Stimulated activated CD4-positive, alpha-beta T cell treated with anti-CD3 and anti-CD28 coated beads, Interleukin-15, amount 100 ng/mL, for 48 hours (primary cell): ENCODE measurements at places on chromosomes 13 and 19.

DNA sequence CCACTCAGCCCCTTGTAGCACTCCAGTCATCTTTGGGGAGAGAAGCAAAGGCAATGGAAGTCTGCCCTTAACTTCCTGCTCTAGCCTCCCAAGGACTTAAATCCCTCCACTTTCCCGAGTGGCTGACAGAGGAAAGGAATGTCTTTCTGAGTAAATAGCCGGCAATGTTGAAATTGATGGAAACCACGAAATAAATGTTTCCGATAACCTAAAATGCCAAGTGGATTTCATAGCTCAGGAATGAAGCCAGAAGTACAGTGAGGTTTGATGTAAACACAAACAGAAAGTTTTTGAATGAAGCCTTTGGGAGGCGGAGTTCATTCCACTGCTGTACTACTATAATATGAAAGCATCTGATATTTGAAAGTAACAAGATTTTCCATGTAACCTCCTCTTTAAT, 14.0 kb upstream of the TBC1D4 start:
- no peak for DNase-seq

- DNase-seq = no peak
Observed at GRCh38 chr13:76873445-76873844, 12.8 kb downstream of the KCTD12 start.

DNA sequence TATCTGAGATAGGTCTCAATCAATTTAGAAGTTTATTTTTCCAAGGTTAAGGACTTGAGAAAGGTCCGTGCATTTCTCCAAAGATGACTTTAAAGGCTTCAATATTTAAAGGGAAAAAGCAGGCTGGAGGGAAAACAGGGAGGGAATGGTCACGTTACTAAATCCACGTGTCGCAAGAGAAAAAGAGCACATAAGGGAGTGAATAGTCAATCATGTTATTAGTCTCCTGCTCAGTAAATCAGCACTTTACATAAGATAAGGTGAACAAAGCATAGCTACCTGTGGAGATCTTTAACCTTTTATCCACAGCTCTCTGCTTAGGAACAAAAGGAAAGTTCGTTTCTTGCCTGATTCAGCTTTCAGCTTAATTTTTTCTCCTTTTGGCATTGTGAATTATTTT, 31.3 kb upstream of the LSM14A start:
- no peak for DNase-seq

- DNase-seq = no peak
Observed at GRCh38 chr19:17719730-17720400, 585 bp downstream of the MAP1S start.

- DNase-seq = no peak
Observed at GRCh38 chr13:20159646-20160305, 1.1 kb downstream of the GJA3 start.

- DNase-seq = no peak
Observed at GRCh38 chr13:98503175-98504028, 73.5 kb downstream of the STK24 start.

- DNase-seq = no peak
Observed at GRCh38 chr19:3693025-3693925, 7.0 kb downstream of the PIP5K1C start.

GRCh38 chr13:24997367-24997967, 98.5 kb upstream of the PABPC3 start:
- no peak for DNase-seq

DNA sequence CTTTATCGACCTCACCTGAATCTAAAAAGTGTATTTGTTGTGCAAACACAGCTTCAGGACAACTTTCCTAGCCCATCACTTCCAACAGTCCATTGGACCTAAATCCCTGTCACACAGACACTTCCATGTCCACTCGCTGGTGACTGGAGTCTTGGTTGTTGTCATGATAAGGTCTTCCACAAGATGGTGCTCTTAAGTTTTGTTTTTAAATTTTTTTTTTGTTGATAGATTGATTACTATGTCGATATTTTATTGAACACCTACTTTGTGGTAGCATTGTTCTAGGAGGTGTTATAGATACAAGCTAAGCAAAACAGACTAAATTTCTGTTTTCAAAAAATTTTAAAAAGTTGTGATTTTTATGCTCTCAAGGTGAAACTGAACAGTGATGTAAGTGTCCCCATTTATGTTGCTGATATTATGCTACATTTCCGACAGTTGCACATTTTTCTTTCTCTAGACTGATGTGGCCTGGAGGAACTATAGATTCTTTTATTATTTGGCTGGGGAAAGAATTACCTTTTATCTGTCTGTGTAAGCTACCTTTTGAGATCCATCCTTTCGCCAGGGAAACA, 8.1 kb upstream of the ERICH6B start:
- DNase-seq = no peak
